ENCODE measurements at places on chromosomes 5 and 9. TPM values are rescaled to one million over a fixed set of nuclear protein-coding genes. Genes with fewer than 3 reads are reported as not detected.

Gene KCNV2
- not detected for total RNA-seq

Gene CNTLN
- 4.4 TPM for total RNA-seq

Gene CAMLG
- 17.4 TPM for total RNA-seq

Gene SLC1A1
- total RNA-seq, result 2.1 TPM

Gene SYK
- total RNA-seq, result 14.0 TPM

Gene UGCG
- 11.4 TPM for total RNA-seq

Gene PAEP
- not detected for total RNA-seq

Gene MLANA
- not detected for total RNA-seq

Gene CRHBP
- total RNA-seq, result 2.8 TPM

Gene GLRX
- 116 TPM for total RNA-seq

Gene IFNA2
- not detected for total RNA-seq

Gene SAPCD2
- 0.20 TPM for total RNA-seq

DNA sequence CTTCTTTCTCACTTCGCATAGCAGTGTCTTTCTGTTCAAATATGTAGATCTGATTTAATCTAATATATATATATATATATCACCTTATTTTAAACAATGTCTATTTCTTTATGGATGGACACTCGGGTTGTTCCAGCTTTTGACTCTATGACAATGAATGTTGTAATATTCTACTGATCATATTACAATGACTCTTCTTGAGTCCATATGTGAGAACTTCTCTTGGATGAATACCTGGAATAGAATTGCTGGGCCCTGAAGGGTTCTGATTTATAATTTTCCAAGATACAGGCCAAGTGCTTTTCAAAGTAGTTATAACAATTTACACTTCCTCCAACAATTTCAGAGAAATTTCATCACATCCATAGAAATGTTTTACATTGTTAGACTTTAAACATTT is 28.8 kb downstream of the NTRK2 start:
- DNase-seq, result no peak

GRCh38 chr9:1267141-1267570 is 217.0 kb downstream of the DMRT2 start:
- DNase-seq, result no peak

GRCh38 chr5:172052450-172053236 is 46.2 kb upstream of the FBXW11 start:
- DNase-seq, result peak; percentile 88

- no peak for DNase-seq
Measured at GRCh38 chr5:118611332-118611945, 376.9 kb downstream of the DTWD2 start.

GRCh38 chr9:122065923-122066629 is 27.0 kb downstream of the TTLL11 start:
- no peak for DNase-seq

DNA sequence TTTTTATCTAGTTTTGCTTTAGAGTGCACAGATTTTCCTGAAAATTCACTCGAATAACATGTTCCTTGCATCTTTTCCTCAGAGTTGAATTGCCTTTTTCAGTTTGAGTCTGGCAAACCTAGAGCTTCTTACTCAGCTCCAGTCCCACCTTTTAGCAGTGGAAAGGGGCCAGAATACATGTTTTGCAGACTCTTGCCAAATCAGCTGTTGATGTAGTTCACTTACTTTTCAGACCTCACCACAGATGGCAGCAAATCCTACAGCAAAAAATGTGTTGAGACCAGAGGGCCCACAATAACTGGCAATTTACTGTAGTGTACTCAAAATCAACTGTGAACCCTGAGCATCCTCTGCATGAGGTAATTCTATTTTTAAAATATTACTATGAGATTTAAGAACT is 545.2 kb upstream of the ACO1 start:
- DNase-seq, result no peak

- no peak for DNase-seq
Measured at GRCh38 chr5:109837231-109837861, 147.6 kb downstream of the MAN2A1 start.

GRCh38 chr9:13911473-13911872 is 402.5 kb downstream of the NFIB start:
- DNase-seq, result no peak

- no peak for DNase-seq
Measured at GRCh38 chr5:138083702-138084101, at the start of gene WNT8A. Gene WNT8A, plus strand, starts transcription at chr5:138084033. Its CDS starts 95 bp downstream, at chr5:138084128.

DNA sequence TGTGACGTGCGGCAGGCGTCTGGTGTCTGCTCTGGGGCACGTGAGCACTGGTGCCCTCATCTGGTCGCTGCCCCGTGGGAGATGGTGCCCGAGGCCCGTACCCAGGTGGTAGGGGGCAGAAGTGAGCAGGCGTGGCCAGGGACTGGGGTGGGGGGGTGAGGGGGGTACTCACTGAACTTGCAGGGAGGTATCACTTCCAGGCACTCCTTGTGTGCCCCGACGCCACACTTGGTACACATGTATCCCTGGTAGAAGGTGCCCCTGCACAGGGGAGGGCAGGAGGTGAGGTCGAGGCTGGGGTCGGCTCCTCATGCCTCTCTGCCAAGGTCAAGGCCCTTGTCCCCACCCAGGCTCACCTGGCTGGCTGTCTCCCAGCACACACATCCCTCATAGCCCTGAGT is 45.2 kb upstream of the SARDH start:
- no peak for DNase-seq

- no peak for DNase-seq
Measured at GRCh38 chr5:123819833-123820232, 307.9 kb downstream of the CSNK1G3 start.

DNA sequence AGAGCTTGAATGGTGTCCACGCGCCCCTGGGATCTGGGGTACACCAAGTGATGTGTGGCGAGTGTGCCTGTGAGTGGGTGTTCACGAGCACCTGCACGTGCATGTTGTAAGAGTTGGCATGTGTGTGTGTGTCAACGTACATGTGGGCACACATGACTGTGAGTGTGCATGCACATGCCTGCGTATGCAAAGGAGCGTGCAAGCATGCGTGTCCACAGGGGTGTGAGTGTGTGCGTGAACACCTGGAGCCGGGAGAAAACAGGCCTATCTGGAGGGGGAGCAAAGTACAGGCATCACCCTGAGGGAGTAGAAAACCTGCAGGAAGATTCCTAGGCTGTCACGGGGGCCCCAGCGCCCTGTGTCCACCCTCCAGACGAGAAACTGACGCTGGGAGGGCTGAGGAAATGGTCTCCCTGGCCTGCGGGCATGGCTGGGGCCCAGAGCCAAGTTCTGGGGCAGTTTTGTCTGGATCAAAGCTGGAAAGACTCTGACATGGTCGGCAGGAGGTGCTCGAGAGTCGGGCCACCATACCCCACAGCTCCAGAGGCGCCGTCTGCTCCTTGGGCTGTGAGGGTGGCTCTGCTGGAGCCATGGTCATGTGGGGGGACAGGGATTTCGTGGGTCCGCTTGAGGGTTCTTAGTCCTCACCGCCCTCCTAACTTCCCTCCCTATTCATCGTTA is 31.8 kb downstream of the PTGES start:
- DNase-seq, result no peak

DNA sequence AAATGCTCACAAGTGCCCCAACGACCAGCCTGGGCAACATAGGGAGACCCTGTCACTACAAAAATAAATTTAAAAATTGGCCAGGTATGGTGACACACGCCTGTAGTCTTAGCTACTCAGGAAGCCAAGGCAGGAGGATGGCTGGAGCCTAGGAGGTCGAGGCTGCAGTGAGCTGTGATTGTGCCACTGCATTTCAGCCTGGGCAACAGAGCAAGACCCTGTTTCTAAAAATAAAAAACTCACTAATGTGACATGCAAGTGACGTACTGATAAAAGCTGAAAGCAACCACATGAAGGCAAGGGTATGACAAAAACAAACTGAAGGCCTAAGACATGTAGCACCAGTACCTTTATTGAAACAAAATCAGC is 81.1 kb downstream of the TLE1 start:
- no peak for DNase-seq

DNA sequence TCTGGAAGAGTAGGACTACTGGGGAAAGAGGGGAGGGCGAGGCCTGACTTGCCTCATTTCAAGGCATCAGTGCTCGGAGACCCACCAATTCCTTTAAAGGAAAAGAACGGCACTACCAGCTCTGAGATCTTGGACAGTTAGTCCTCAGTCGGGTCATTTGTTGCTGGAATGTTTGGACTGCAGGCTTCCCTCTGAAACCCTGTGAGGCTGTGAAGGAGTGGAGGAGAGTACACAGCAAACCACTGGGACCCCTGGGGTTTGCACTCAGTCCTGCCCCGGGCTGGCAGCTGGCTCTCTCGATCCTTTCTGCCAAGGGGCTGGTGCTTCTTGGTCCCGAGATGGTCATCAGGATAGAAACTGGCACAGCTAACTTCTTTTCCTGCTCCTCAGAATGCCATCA is 194.5 kb downstream of the TRIO start:
- DNase-seq, result no peak

- peak; percentile 35 for DNase-seq
Measured at GRCh38 chr9:99184110-99184474, 37.6 kb downstream of the ALG2 start.

DNA sequence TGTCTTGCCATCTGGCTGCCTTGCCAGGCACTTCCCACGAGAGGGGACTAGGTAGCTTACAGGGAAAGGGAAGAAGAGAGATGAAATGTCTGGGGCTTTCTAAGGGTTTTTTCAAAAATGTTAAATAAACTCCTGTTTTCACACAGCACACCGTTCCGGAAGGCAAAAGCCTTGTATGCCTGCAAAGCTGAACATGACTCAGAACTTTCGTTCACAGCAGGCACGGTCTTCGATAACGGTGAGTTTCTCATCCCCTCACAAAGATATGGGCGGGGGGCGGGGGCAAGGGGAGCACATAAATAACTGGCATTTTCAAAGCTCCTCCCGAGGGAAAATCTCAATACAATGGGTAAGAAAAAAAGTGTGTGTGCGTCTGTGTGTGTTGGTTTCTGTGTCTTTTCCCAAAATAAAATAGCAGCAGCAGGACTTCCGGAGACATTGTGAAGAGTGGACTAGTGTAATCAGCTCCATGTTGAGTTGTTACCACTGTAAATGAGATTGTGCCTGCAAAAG is 189.6 kb downstream of the NR3C1 start:
- no peak for DNase-seq

DNA sequence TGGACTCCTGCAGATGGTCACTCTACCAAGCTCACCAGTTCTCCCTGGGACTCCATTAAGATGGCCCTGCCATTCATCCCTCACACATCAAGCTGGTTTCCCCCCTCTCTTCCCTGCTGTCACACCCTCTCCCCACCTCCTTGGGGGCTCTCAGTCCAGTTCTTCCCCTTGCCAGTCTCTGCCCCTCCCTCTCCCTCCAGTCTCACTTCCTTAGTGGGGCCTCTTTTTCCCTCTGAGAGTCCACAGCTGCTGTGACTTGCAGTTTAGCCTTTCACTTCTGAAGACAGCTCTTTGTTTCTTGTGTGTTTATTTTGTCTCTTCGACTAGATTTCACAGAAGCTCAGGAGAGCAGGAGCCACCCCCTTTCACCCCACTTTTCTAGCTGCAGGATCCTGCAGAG is 10.5 kb downstream of the DOCK2 start:
- DNase-seq, result no peak

- peak; percentile 75 for DNase-seq
Measured at GRCh38 chr9:133148199-133149129, 15.2 kb downstream of the GBGT1 start.

DNA sequence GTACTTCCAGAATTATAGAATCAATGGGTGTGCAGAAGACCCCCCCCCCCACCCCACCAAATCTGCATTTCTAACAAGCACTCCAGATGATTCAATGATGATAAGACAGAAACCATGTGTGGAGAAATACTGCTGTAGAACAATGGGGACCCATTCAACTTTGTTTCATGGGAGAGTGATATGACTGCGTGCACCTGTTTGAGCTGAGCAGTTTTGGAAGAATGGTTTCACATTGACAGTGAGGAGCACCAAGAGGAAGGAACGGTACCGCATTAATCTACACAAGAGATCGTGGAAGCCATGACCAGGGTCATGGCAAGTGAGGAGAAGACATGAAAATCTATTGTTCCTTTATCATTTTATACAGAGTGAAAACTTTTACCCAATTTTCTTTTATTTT is 202.7 kb downstream of the CD180 start:
- no peak for DNase-seq

DNA sequence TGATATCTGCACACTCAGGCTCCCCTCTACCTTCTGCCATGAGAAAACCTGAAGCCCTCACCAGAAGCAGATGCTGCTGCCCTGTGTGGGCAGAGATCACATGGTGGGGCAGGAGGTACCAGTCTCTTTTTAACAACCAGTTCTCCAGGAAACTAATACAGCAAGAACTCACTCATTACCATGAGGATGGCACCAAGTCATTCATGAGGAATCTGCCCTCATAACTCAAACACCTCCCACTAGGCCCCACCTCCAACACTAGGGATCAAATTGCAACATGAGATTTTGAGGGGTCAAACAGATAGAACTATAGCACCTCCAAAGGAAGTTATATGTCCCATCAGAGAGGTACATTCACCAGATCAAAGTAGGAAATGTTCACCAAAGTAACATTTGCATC is 136.3 kb upstream of the SHB start:
- no peak for DNase-seq

- no peak for DNase-seq
Measured at GRCh38 chr5:174145821-174146220, 100.3 kb downstream of the NSG2 start.

DNA sequence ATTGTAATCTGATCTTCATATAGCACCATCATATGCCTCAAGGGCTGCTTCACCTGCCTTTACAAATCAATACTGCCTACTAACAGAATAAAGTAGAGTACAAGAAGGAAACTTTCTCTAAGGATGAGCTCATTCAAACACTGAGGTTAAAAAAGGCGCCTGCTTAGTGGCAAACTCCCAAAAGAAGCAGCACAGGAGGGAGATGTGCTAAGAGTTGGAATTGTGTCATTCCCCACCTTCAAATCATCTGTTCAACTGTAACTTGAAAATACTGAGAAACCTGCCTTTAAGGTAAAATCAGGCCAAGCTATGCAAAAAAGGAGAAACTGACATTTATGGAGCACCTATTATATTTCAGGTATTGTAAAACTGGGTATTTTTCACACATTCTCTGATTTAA is 560.6 kb downstream of the PTPRD start:
- no peak for DNase-seq

GRCh38 chr5:147359101-147359500 is 124.3 kb downstream of the STK32A start:
- DNase-seq, result no peak

- no peak for DNase-seq
Measured at GRCh38 chr5:110297152-110297670, 429.3 kb downstream of the TMEM232 start.
